ENCODE measurements at places on chromosomes 12 and 14.

DNA sequence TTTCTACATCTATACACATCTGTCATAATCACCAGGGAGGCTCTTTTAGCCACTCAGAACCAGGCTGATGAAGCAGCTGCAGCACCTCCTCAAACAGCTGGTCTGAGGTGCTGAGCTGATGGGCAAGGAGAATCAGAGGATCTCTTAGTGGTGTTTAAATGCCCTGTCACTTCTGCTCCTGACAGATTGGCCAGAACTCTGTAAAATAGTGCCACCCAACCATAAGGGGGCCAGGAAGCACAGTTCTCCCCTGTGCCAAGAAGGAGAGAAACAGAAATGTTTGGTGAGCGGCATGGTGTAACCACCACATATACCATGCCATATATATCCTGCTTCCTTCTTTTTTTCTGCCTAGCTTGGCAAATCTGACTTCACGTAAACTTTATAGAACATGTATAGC is 12.8 kb downstream of the SOCS2 start:
- DNase-seq = no peak

- DNase-seq = no peak
Observed at GRCh38 chr14:106808458-106808857, 1282.1 kb downstream of the TMEM121 start.

DNA sequence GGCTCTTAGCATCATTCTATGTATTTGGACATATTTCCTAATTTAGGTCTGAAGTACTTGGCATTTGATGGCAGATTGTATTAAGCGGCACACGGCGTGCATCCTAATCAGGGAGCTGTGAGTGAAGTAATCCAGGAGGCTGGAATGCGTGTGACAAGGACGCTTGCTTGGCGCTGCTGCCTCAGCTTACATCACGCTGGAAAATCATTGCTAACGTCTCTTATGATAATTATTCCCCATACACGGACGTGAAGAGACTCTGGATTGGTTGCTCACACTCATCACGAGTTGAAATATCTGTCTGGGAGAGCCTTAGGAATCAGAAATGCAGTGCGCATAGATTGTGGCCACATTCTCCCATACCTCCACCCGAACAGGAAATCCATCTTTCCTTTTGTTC is 85.3 kb downstream of the FBXW8 start:
- DNase-seq = no peak

DNA sequence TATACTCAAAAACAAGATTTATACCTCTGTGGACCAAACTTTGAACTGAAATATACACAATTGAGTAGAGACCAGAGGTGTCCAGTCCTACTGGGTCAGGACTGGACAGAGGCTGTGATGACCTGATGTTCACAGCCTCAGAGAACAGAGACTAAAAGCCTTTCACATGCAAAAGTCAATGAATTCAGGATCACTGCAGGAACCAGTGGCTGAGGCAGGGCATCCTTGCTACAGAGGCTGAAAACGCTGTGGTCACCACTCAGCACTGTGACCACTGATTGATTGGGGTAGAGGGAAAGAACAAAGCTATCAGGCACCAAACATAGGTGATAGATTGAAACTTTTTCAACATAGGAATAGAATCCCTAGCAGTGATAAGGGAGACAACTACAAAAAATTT is 25.1 kb downstream of the GRIP1 start:
- DNase-seq = no peak

DNA sequence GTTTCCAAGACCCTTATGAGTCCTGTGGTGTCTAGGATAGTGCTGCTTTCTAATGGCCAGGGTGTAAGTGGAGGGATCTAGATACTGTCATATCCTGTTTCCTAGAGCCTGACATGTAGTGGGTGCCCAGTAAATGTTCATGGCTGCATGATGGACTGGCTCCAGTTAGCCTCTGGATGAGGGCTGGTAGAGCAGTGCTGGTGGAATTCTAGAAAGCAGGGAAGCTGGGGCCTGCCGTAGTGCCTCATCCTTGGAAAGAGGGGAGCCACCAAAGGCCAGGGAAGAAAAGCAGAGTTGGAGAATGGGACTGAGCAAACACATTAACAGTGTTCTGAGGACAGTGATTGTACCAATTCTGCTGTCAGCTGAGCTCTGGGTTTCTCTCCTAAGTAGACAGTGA is 637 bp downstream of the GZMB start:
- DNase-seq = no peak

DNA sequence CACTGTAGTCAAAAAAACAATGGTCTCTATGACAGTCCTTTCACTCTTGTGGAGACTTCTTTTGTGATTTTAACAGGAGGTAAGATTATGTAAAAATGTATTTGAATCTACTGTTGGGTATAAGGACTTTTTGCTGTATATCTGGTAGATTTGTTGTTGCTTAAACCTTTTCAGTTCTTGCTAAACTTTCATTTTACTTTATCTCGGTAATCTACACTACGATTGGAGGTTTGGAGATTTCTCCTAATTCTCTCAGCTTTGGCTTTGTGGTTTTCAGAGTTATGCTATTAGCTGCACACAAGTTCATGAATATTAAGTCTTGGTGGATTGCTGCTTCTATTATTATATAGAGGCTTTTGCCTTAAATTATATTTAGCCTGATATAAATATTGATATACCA is 116.6 kb upstream of the HIF1A start:
- DNase-seq = no peak

DNA sequence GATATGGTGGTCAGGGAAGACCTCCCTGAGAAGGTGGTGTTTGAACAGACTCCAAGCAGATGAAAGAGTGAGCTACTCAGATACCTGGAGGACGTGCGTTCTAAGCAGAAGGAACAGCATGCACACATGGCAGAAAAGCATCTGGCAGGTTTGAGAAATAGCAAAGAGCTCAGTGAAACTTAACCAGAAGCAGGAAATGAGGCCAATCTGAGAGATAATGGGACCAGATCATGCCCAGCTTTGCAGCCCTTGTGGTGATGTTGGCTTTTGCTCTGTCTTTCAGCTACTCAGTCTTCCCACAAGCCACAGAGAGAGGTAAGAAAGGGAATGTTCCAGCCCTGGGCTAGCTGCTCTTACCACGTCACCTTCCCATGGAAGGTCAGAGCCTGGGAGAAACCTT is 176.3 kb upstream of the GSC start:
- no peak for DNase-seq

- no peak for DNase-seq
Observed at GRCh38 chr12:116443821-116444589, 115.2 kb upstream of the MAP1LC3B2 start.

GRCh38 chr14:58297412-58297761 is 968 bp upstream of the ARID4A start:
- DNase-seq = no peak

- DNase-seq = no peak
Observed at GRCh38 chr14:92431199-92431725, 82.3 kb upstream of the RIN3 start.

GRCh38 chr14:68881396-68881795 is 88.5 kb upstream of the ZFP36L1 start:
- DNase-seq = no peak

DNA sequence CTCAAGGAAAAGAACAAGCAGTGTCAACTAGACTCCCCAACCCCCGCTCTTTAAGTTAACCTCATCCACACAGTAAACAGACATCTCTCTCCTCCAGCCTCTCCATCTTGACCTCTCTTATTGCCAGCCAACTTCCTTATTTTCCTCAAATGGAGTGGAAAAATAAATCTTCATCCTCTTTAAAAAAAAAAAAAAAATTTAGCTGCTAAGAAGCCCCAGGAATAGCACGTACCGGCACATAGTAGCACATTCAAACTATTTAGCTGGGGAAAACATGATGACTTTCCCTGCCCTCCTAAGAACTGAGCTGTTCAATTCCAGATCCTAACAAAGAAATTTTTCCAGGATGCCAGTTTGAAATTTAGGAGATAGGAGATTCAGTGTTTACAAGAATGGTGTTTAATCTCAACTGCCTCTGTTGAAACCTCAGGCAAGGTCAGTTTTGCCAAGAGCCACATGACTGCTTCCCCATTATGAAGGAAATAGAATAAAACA is 90.8 kb downstream of the EPS8 start:
- DNase-seq = no peak

GRCh38 chr14:55805250-55805649 is 225.2 kb downstream of the KTN1 start:
- no peak for DNase-seq

GRCh38 chr14:53784688-53785087 is 171.9 kb downstream of the BMP4 start:
- DNase-seq = no peak

DNA sequence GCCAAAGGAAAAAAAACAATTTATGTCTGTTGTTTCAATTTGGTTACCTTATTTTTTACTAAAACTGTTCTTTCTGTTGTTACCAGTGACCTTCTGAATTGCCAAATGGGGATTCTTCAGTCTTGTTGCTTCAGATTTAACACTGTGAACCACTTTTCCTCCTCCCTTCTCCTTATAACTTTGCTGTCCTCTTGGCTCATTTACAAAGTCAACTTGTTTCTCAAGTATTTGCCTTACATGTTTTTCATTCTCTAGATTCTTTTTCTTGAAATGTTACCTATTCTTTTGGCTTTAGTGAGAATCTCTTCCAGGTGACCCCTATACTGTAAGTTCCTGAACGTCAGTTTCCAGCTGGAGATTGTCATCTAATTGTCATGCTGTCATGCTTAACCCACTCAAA is 19.4 kb downstream of the FUT8 start:
- no peak for DNase-seq

- no peak for DNase-seq
Observed at GRCh38 chr12:105331805-105332251, 1.3 kb downstream of the C12orf75 start.

DNA sequence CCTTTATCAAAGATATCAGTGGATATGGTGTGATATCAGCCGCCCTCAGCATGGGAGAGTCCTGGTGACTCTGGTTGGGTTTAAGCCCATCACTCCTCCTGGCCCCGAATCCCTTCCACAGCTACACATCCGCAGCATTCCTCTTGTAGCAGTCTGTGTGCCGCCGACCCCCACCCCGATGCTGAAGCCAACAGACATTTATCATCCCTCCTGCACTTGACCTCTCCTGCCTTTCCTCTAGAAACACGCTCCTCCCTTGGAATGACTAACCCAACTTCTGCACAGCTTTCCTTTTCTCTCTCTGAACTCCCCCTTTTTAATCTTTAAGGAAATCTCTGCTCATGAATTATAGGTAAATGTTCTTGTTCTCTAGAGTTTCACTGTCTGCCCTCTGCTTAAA is 250.9 kb upstream of the FOXN3 start:
- no peak for DNase-seq

GRCh38 chr14:96592591-96593386 is 90.6 kb downstream of the PAPOLA start:
- DNase-seq = no peak

GRCh38 chr12:72135021-72135301 is 137.2 kb upstream of the TRHDE start:
- no peak for DNase-seq

- no peak for DNase-seq
Observed at GRCh38 chr14:101893759-101894158, 70.6 kb upstream of the DYNC1H1 start.

DNA sequence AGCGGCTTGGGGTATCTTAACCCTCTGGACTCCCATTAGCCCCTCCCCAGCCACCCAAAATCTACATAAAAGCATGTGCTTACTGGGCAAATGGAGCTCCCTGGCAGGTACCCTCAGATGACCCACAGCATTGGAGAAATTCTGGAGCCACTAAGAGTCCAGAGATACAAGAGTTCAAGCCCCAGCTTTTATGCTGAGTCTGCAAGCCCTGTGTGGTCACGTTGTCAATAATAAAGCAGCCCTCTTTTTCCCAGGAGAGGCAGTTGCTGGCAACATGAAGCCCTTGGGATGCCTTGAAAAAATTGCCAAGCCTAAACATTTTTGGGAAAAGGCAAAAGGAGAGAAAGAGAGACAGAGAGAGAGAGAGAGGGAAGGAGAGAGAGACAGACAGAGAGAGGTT is 83.4 kb downstream of the RBM19 start:
- DNase-seq = no peak

GRCh38 chr14:51922624-51923023 is 62.2 kb downstream of the GNG2 start:
- no peak for DNase-seq

DNA sequence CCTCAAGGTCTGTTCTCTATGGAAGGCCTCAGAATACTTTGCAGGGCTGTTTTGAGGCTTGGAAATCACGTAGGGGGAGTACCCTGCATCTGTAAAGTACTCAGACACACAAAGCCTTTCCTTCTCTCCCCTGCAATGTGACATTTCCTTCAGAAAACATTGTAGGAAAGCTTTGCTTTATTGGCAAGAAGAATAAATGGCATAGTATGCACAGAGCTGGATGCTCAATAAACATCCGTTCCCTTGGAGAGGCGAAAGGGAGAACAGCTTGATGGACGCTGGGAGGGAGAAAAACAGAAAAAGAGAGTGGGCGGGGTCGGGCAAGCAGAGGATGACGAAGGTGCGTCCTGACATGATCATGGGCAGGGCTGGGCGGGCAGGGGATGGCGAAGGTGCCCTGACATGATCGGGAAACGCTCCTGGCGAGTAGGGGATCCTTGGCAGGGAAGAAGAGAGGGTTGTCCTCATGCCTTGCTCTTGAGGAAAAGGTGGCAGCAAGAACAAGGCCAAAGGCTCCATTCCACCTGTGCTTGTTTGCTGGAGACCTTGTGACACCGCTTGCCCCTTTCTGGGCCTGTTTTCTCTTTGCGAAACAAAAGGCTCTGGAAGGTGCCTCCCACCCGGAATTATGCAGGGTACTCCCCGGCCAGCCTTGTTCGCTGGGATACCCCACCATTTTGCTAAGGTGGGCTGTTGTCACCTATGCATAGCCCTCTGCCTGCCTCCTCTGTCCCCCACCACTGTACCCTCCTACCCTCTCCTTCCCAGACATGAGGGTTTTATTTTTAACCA is 21.1 kb downstream of the IRF2BPL start:
- no peak for DNase-seq

DNA sequence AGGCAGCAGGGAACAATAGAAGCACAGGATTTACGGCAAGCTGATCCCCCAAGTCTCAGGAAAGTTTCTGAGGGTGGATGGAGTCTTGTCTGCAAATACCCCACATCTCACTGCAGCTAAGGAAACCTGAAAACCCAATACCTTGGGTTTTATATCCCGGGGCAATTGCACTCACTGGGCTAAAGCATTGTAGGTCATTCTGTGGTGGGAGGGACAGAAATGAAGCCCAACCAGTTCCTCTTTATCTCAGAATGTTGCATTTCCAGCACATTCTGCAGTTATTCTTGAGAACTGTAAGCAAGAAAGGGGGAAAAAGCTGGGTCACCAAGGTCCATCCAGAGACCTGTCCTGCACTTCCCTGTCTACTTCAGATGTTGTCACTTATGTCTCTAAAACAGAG is 39.8 kb downstream of the C12orf42 start:
- DNase-seq = no peak

GRCh38 chr12:46386360-46386867 is 13.8 kb upstream of the SLC38A2 start:
- no peak for DNase-seq

DNA sequence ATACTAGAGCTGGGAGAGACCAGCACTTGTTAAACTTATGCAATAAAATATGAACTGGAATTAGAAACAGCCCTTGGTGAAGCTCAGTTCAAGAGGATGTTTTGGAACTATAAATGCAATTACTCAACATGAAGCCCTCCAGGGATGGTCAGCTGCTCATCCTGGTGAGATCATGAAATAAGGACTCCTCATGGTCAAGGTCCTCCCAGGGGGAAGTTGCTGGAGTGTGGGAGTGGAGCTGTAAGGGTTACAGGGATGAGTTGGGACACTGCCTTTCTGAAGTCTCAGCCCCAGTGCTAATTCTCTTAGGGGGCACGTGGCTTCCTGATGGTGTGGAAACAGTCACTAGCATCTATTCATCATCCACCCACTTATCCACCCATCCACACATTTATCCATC is 301.7 kb upstream of the SFSWAP start:
- DNase-seq = no peak

GRCh38 chr12:40168868-40169267 is 55.9 kb upstream of the LRRK2 start:
- no peak for DNase-seq
